ENCODE measurements at places on chromosomes 7 and 10.

DNA sequence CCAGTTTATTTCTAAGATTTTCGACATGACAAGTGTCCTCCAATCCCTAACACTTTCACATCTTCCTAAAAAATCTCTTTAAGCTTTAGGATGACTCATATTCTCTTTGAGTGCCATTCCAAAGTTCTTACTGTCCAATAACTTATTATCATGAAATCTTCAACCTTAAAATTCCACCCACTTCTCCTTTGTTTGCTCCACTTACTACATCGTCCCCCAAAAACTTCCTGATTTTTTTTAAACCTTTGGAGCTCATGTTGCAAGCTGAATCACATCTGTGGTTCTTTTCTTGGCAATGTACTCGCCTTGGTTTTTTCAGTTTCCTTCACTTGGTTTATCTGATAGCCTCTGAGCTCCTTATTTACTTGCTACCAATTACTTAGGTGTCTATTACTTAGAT lies 39.2 kb upstream of the JCAD start:
- DNase-seq = no peak

DNA sequence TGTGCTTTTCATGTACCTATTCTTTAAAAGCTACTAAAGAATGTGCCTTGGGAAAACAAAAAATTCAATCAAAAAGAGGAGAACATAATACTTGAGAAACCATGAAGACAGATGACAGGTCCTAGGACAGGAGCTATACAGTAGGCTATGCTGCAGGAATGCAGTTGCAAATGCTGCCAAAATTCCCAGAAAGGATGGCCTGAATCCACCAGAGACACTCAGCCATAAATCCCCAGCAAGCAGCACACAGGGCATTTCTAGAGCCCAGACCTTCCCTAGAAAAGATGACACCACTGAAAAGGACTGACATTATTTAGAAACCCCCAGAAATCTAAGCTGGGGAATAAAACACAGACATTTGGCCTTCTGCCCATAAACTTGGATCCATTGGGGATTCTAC lies 237.3 kb downstream of the C7orf25 start:
- DNase-seq = no peak

- peak; percentile 18 for DNase-seq
Measured at GRCh38 chr7:75536491-75536890, 44.4 kb downstream of the SPDYE5 start.

- DNase-seq = no peak
Measured at GRCh38 chr7:35905555-35905954, 104.7 kb downstream of the SEPTIN7 start.

DNA sequence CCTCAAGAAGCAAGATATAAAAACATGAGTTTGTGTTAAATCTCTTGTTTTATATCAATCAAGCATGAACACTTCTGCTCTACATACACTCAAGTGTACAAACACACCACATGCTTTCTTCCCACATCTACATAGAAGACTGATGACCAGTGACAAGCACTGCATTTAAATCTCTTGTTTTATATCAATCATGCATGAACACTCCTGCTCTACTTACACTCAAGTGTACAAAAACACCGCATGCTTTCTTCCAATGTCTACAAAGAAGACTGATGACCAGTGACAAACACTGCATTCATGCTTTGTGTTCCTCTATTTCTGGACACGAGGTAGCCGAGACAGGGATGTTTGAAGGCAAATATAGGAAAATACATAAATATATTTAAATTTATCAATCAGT lies 642.0 kb upstream of the PFKP start:
- no peak for DNase-seq

DNA sequence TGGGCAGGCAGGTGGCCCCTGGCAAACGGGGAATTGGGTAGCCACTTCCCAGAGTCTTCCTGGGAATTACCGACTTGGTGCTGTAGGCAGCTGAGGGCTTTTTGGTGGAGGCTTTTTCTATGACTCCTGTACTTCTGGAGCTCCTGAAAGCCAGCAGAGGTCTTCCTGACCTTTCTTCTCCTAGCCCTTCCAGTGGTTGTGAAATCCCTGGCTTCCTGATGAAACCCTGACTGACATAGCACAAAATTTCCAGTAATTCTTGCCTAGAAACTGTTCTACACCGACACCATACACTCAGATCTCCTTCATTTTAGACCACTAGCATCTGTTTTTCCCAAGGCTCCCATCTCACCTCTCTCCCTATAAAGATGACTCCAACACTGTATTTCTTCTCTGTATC lies 120.2 kb downstream of the STRA8 start:
- no peak for DNase-seq

- peak; percentile 22 for DNase-seq
Measured at GRCh38 chr10:28845009-28845682, 167.8 kb downstream of the BAMBI start.

GRCh38 chr10:68348265-68348741 lies 15.6 kb upstream of the PBLD start:
- DNase-seq = peak; percentile 76

DNA sequence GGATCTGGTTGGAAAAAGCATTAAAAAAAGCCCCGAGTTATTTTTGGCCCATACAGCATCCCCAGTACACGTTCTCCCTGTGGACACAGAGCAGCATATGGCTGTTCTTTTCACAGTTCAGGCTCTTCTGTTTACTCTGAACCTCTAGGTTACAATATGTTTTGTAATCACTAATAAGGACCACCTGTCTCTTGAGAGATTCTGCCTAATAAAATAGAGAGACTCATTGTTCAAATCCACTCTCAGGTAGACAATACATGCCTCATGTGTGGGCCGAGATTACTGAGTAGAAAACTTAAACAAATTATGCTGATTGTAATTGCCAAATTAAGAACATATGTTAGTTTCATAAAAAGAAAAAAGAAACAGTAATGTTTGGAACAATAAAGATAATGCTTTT lies 647.7 kb downstream of the GRM8 start:
- DNase-seq = no peak

GRCh38 chr7:132654150-132654549 lies 77.9 kb upstream of the PLXNA4 start:
- DNase-seq = peak; percentile 11

- no peak for DNase-seq
Measured at GRCh38 chr7:24936121-24936824, 43.7 kb downstream of the OSBPL3 start.

DNA sequence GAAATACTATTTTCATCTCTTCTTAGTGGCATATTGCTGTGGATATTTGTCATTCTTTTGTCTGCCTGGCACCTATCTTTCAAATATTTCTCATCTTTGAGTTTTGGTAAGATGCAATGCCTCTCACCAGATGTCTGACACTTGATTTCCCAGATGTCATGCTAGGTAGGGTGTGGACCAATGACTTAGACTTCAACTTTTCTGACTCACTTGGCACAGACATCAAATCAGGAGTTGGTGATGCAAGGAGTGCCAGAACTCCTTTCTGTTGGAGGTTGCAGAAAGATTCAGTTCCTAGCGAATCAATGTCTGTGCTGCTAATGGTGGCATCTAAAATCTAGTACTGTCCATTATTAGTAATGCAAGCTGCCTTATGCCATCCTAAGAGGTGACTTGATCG lies 216.9 kb upstream of the FERD3L start:
- no peak for DNase-seq

GRCh38 chr7:526460-527034 lies 6.9 kb upstream of the PDGFA start:
- no peak for DNase-seq

GRCh38 chr7:103097041-103097440 lies 22.1 kb downstream of the ARMC10 start:
- DNase-seq = no peak

DNA sequence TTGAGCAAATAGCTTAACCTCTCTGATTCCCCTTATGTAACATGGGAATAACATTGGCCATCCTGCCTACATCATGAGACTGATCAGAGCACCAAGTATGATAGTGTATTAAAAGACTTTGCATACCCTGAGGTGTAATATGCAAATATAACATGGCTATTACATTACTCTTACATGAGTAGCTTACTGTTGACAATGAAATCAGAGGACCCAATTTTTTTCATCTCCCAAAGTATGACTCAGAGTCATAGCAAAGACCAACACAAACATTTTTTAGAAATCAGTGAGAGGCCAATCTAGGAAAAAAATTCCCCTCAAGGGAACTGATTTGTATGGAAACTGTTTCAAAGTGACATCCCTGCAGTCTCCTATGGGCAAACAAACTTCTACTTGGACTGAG lies 47.0 kb upstream of the TMEM140 start:
- no peak for DNase-seq

DNA sequence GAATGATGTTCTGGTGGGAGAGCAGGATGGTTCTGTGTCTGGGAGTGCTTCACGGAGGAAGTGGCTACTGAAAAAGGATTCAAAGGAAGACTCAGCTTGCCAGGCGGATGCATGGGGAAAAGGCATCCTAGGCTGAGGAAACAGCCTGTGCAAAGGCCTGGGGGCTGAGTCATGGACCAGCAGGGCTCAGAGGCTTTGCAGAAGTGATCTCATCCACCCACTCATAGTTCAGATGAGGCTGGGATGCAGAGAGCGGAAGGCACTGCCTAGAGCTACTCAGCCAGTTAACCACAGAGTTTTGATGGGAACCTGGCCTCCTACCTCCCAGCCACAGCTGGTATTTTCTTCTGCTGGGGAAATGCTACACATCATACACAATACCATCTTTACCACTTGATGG lies 15.8 kb upstream of the ADAMTS14 start:
- no peak for DNase-seq

DNA sequence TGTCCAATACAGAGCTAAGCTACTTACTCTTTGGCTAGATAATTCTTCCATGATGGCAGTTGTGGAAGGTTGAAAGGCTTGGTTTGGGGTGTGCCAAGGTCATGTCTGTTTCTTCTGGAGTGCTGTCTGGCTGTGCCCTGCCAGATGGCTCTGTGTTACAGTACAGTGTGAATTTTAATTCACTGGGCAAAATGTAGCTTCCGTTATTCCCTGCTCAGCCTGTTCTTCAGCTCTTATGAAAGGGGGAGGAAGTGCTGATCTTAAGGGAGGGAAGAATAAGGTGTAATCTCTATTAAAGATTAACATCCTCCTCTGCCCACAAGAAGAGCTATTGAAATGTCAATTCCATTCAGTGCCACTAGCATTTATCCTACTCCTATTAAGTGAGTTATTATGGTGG lies 52.2 kb downstream of the SND1 start:
- no peak for DNase-seq

- DNase-seq = peak; percentile 52
Measured at GRCh38 chr10:95363303-95363912, 72.6 kb upstream of the PDLIM1 start.

GRCh38 chr7:120973849-120974248 lies 14.7 kb upstream of the CPED1 start:
- DNase-seq = no peak

- DNase-seq = no peak
Measured at GRCh38 chr10:122121059-122121458, 132.1 kb downstream of the TACC2 start.

GRCh38 chr10:70410608-70411007 lies 6.7 kb downstream of the EIF4EBP2 start:
- no peak for DNase-seq

GRCh38 chr10:55519264-55519663 lies 718.2 kb upstream of the PCDH15 start:
- DNase-seq = no peak

DNA sequence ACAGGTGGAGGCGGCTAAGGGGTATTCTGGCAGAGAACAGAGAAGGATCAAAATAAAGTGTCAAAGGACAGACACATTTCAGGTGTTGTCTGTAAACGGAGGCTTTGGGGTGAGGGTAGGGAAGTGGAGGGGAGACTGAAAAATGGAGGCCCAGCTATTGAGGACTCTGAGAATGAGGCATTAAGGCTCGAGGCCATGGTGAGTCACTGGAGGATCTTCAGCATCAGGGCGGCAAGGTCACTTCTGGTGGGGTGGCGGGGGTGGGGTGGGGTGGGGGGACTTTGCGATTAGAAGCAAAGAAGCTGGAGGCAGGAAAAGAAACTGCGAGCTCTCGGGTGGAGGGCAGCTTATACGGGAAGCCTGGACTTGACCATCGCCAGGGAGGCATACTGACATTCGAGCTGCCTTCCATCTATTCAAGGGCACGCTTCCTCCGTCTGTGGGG lies 58.4 kb upstream of the PCGF5 start:
- DNase-seq = no peak

DNA sequence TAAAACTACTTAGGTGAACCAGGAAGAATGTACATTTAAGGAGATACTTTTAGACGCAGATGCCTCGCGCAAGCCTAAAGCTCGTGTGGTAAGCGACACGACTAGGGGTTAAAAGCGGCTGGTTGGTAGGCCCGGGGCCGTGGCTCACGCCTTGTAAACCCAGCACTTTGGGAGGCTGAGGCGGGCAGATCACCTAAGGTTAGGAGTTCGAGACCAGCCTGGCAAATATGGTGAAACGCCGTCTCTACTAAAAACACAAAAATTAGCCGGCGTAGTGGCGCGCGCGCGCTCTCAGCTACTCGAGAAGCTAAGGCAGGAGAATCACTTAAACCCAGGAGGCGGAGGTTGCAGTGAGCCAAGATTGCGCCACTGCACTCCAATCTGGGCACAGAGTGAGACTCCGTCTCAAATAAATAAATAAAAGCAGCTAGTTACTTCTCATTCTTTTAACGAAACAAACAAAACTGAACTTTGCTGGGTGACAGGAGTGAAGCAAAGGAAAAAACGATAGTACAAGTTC lies 879 bp downstream of the NUDT5 start:
- no peak for DNase-seq

DNA sequence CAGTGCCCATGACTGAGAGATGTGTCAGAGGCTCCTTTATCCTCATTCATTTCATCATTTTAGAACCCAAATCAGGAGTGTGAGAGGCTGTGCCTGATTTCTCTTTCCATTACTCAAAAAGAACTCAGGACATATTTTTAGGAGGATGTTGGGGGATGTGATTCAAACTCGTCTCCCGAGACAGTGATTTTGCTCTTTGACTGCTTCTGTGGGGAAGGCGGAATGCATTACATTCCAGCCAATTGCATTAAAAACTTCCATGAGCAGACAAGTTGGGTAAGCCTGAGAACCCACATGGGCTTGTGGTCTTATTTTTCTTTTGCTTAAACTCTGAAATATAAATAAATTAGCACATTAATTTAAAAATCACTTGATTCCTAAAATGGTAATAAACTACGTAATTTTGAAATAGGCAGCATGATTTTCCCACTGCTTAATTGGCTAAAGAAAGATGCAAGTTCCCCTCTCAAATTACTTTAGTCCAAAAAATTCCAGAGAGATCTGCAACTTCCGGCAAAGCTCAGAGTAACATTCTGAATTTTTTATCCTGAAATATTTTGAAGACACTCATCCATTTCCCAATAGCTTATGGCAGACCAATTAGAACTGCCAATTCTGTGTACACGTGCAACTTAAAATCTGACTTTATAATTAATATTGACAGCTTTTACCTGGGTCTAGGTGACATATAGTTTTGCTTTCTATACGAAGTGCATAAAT lies 185.6 kb downstream of the C7orf25 start:
- no peak for DNase-seq

All from Caco-2 (cell line).